Hippocampal formation (tissue), 2 donors: ENCODE measurements at places on chromosomes 4 and X.

DNA sequence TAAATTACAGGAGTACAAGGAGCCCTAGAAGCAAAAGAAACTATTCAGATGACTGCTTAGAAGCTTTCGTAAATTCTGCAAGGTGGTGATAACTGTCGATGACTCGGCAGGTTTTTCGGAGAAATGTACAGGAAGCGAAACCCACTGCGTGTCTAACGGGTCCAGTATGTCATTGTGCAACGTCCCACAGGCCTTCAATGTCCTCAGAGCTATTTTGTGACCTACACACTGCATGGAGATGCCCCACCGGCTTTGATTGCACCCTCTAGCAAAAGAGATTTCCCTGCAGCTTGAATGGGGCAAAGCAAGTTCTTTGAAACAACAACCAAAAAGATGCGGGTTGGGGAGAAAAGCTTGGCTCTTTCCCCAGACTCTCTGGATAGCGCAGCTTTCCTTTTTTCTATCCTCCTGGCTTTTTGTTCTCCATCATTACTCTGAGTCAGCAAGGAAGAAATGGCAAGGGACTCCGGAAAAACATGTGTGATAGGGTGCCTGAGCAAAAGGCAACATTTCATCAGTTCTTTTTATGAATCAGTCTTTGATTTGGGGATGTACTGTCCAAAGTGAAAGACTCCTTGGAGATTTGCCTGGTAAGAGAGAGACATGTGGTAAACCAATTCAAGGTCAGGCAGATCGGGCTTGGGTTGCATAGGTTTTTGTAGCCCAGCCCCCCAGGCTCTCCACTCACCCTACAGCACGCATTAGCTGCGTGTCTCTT lies 112.0 kb upstream of the TBL1X start:
- peak; percentile 18 for DNase-seq

- DNase-seq = no peak
Measured at GRCh38 chrX:9108054-9108453, 74.1 kb upstream of the FAM9B start.

GRCh38 chrX:16745659-16746058 lies 26.2 kb downstream of the SYAP1 start:
- DNase-seq = no peak

DNA sequence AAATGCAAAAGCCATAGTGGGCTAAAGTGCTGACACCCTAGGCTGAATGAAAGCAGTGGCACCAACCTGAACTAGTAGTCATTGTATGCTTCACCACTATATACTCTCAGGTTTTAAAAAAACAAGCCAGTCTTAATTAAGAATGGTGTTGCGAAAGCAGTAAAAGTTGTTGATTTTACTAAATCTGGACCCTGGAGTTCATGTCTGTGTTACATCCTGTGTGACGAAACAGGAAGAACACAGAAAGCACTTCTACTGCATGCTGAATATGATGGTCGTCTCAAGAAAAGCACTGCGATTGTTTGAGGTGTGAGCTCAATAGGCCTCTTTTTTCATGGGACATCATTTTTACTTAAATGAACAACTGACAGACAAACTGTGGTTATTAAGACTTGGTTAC lies 24.2 kb upstream of the GDPD2 start:
- no peak for DNase-seq

- DNase-seq = peak; percentile 87
Measured at GRCh38 chr4:36209941-36210649, 34.2 kb downstream of the ARAP2 start.

DNA sequence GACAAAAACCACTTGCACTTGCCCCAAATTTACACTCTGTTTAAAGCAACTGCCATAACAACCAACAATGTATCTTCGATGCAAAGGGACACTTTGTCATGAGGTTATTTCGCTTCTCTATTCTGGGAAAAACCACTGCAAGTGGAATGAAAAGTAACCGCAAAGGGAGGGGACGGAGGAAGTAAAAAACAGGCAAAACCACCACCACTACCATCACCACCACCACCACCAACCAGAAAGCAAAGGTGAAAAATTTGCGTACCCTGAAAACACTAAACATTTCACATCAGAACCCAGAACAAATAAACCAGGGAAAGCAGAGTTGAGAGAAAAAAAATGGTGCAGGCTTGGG lies 1.2 kb upstream of the N4BP2 start:
- DNase-seq = no peak
